CD4-positive, alpha-beta T cell (primary cell): ENCODE measurements at places on chromosomes 11 and 22.

DNA sequence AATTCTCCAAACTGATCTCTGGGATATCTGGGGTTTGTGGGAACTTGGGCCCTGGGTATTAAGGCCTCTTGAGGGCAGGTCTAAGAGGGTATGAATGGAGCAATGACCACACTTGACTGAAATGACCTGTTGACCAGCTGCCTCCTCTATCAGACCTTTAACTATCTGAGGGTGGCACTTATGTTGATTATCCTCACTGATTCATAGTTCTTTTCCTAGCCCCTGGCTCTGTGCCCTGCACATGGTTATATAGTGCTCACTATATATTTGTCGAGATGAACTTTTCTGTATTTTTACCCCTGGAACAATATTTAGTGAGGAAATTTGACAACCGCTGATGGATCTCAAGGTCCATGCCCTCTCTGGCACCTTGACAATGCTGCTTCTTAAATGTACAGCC, 305.5 kb upstream of the PLET1 start:
- DNase-seq: no peak

DNA sequence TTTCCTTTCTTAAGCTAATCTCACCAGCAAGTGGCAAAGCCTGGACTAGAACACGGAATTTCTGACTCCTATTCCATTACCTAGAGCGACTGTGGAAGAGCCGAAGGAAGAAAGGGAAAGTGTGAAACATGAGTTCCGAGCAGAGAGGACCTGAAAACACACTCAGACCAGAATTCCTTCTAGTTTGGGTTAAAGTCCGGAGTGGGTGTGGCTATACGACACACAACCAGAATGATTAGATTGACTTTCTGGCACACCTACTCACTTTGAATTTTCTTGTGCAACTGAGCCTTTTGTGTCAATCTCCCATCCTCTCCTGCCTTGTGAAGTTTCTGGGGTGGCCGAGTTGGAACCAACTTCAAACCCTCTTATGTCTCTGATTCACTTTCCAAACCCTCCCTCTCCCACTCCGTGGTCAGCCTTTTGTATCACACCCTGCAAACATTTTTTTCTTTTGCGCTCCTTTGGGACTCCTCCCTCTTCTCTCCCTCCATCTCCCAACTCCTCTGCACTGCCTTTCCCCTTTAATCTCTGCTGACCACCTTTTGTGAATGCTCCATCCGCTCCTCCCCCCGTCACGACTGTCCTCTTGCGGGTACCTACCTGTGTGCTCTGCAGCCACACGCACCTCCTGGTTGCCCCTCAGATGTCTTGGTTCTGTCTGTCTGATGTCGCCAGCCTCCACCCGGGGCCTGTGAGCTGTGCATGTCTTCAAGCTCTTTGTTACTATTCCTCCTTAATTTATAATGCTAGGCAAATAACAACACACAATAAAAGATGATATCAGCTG, 86.3 kb upstream of the BLID start:
- DNase-seq: no peak

GRCh38 chr11:118219732-118220131, 5.1 kb downstream of the JAML start:
- no peak for DNase-seq

DNA sequence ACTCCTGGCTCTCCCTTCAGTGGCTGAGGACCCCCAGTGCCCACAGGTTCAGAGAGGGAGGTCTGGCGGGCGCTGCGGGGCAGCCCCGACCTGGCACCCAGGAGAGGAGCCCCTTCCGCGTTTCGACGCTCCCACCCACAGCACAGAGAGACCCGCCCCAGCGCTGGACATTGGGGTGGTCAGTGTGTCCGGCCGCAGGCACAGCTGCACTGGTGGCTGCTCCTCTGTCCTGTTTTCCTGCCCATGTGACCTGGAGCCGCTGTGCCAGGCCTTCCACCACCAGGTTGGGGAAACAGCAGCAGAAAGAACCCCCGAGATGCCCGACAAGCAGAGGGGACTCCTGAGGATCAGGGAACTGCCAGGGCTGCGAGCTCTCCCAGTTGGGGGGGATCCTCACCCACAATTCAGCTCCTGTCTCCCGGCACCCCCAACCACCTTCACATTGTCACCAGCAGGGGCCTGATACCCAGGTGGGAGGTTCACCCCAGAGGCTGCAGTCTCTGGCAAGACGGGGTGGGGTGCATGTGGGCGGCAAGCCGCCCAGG, 13.6 kb downstream of the KRTAP5-5 start:
- DNase-seq: no peak

DNA sequence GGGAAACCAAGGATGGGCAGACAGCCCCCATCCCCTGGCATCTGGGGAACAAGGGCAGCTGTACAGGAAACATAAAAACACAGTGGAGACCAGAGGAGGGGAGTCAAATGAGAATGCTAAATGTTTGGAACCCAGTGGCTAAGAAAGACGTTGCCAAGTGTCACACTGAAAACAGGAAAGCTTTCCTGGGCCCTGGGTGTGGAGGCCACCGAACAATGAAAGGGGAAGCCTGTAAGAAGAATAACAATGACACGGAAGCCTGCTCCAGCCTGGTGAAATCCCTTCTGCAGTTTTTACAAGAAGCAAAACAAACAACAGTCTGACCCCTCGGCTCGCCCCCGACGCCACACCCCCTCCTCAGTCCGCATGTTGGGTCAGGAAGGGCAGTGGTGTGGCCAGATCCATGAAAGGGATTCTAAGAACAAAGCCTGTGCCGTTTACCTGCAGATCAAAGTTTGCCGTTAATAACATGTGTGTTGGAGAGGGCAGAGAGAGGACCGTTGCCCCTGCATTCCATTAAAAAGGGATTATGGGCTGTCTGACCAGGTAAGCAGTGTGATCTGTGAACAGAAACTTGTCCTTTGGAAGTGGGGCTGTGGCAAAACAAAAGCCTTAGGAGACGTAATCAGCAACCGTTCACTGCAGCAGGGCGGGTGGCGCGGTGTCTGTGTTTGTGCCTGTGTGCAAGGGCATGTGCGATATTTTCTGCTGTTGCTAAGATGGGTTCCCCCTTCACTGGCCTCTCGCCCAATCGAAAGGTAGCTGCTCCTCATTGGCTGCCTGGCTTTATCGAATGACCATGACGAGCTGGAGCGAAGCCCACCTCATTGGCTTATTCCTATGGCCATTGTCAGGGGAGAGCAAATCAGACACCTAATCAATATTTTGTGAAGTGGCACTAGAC, 113.7 kb upstream of the BLID start:
- DNase-seq: no peak

GRCh38 chr11:114449845-114450244, 10.6 kb downstream of the REXO2 start:
- DNase-seq: no peak

DNA sequence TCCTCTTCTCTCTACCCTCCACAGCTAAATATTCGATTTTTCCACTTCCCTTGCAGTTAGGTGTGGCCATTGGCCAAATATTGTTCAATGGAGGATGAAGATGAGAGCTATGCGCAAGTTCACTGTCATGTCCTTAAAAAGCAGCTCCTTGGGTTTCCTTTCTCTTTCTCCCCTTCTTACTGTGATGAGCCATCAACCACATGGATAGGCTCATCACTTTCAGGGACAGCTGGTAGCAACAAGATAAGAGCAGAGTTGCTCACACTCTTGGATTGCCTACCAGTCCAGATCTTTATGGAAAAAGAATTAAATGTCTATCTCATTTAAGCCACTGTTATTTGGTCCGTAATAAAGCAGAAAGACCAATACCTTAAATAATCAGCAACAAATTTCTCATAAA, 377.0 kb downstream of the DDX10 start:
- no peak for DNase-seq

DNA sequence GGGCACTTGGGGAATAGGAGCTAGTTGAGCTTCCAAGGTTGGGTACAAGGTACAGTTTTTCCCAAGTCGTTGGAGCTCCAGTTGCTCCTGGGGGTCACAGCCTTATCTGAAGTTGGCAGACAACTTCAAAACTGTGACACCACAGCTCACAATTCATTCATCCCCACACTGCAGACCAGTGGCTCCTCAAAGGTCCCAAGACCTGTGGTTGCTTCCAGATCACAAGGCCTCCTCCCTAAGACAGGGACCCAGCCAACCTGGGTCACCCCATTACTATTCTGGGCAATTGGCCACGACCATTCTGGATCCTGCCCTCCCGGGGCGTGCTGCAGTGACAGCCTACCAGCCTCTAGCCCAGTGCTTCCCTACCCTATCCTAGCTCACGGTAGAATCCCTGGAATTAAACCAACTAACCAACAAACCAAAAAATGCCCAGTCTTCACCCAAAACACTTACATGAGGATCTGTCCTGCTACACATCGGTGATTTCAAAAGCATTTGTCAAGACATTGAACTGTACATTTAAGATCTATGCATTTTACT, 862 bp upstream of the PDXP start:
- DNase-seq: no peak

GRCh38 chr11:128026596-128026995, 560.8 kb downstream of the ETS1 start:
- DNase-seq: no peak
